ENCODE measurements at places on chromosomes 5 and 9.

DNA sequence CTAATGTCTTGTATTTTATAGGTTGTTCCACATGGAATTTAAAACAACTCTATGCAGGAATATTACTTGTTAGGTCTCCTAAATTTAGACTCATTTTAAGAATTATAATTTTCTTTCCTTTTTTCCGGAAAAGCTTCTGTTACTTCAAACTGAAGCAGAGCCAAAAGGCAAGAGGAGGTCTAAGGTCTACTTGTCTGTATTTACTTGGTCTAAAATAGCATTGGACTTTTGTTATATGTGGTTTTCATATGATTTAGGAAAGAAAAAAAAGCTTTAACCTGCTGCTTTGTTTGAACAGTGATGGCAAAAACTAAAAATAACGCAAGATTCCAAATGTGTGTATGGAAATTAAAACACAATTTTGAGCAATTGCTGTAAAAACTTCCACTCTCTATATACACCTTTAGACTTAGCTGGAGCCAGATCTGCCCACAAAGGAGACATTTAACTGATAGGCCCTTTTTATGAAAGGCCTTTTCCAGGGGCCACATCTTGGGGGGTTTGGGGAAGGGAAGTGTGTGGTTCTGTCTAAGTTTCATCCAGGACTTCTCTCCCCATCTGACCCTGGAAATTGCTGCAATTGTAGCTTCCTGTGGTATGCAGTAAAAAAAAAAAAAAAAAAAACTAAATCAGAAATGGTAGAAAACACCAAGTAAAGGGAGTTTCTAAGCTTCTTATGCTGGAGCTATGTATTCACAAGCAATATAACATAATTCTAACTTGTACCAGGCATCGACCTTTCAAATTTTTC, 307.7 kb upstream of the MEF2C start:
- H3K27ac ChIP-seq = no peak overlapping the region
- H3K4me1 ChIP-seq = no peaks in the 10 kb centered on the region
- DNase-seq = no peak
- H3K27me3 ChIP-seq = no peaks in the 10 kb centered on the region
- no peak overlapping the region for H3K4me3 ChIP-seq
- H3K36me3 ChIP-seq = no peaks in the 10 kb centered on the region

DNA sequence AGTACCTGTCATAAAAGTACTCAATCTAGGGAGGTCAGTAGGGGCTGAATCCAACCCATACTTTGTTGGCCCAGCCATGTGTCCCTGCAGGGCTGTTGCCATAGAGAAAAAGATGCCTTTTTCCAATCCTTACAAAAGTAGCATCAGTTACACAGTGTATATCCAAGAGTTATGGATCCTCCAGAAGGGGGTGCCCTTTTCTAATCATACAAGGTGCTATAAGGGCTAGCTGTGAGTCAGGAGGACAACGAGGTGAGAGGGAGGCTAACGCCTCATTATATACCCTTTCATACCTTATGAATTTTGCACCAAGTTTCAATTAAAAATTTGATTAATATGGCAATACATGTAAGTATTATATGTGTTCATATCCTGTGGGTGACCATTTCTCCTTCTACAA, 4.8 kb downstream of the KIAA0825 start:
- no peak overlapping the region for H3K4me3 ChIP-seq
- H3K27ac ChIP-seq = no peak overlapping the region
- H3K27me3 ChIP-seq = no peaks in the 10 kb centered on the region

DNA sequence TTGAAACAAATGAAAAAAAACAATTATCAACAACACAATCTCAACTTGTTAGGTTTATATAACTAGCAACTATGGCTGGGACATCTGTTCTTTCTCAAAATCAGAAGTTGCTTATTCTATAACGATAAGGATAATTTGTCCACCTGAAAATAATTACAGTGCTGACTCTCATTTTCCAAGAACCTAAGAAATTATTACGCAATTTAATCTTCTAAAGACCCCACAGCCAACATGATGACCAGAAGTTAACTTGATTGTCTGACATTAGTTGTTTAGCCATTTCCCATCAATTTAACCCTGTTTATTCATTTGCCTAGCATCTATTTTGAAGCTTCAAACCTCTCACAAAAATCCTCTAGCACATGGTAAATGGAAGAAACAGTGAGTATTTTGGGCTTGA, 293.8 kb downstream of the ELAVL2 start:
- no peak overlapping the region for H3K4me3 ChIP-seq
- no peaks in the 10 kb centered on the region for H3K36me3 ChIP-seq

DNA sequence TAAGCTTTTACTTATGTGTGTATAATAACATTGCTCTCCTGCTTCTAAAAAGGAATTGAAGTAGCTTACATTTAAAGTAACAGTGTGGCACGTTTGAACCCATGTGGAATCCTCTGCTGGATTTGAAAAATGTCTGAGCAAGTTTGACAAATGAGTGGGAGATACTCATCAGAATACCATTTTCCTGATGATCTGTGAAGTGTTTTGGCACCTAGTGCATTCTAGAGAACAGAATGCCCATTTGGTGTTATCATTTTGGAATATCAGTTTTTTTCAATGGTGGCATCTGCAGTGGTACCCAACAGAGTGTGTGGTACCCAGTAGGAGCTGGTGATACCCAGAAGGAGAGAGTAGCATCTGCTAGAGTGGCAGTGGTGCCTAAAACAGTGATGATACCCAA, 471.1 kb downstream of the PLK2 start:
- DNase-seq = no peak
- H3K36me3 ChIP-seq = no peaks in the 10 kb centered on the region
- H3K4me3 ChIP-seq = no peak overlapping the region
- no peak overlapping the region for H3K27ac ChIP-seq
- H3K4me1 ChIP-seq = peaks cover 13% of the 10 kb centered on the region

- H3K36me3 ChIP-seq = peaks cover 13% of the 10 kb centered on the region
- peaks cover 6% of the 10 kb centered on the region for H3K27me3 ChIP-seq
- no peak overlapping the region for H3K27ac ChIP-seq
Observed at GRCh38 chr9:2132484-2133082, 117.4 kb downstream of the SMARCA2 start.

- no peak overlapping the region for H3K4me3 ChIP-seq
- no peaks in the 10 kb centered on the region for H3K36me3 ChIP-seq
- peaks cover 9% of the 10 kb centered on the region for H3K4me1 ChIP-seq
- peaks cover 6% of the 10 kb centered on the region for H3K27me3 ChIP-seq
Observed at GRCh38 chr5:21685522-21685921, 1167.6 kb downstream of the CDH12 start.

DNA sequence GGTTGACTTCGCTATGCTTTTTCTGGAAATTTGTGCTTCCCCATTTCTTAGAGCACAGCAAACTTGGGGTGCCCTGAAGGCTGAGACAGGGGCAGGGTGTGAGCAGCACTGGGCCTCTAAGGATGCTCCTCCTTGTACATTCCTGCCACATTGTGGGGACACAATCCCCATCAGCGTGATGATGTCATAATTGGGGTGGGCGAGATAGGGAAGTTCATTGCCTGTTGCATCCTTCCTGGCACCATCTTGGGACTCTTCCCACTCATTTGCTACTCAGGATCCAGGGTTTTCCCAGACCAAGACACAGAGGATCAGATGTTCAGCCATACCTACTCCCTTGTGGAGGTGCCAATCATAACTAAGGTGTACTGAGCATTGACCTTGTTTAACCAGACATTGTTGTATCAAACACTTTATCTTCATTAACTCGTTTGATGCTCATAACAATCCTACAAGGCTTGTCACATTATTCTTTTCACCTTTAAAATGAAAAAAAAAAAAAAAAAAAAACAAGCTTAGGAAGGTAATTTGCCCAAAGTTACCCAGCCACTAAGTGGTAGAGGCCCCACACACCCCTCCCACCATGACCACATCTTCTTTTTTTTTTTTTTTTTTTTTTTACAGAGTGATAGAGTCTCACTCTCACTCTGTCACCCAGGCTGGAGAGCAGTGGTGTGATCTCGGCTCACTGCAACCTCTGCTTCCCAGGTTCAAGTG, 87.6 kb downstream of the UGCG start:
- H3K27me3 ChIP-seq = peaks cover 4% of the 10 kb centered on the region
- no peak for DNase-seq
- H3K36me3 ChIP-seq = no peaks in the 10 kb centered on the region
- no peak overlapping the region for H3K4me3 ChIP-seq

GRCh38 chr9:13956107-13956506, 357.8 kb downstream of the NFIB start:
- peaks cover 31% of the 10 kb centered on the region for H3K4me1 ChIP-seq
- no peaks in the 10 kb centered on the region for H3K36me3 ChIP-seq
- no peak for DNase-seq
- H3K27me3 ChIP-seq = peaks cover 4% of the 10 kb centered on the region
- no peak overlapping the region for H3K4me3 ChIP-seq

DNA sequence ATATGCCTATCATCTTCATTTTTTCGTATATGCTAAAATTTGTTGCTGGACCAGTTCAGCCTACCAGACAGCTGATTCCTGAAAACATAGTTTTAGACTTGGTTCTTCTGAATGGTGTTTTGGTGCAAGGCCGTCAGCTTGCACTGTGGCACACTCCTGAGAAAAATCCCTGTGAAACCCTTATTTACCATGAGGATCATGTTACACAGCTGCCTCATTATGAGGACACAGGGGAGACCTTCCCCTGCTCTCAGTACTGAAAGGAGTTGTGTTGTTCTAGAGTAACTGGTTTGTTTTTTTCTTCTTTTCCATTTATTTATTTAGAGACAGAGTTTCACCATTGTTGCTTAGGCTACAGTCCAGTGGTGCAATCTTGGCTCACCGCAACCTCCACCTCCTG, 37.6 kb downstream of the MAST4 start:
- H3K36me3 ChIP-seq = no peaks in the 10 kb centered on the region
- DNase-seq = peak; percentile 18
- H3K27ac ChIP-seq = peak overlapping the region; percentile 50
- H3K27me3 ChIP-seq = no peaks in the 10 kb centered on the region
- peak overlapping the region; percentile 46 for H3K4me3 ChIP-seq

GRCh38 chr9:115808108-115808507, 345.5 kb upstream of the PAPPA start:
- H3K4me3 ChIP-seq = no peak overlapping the region
- no peak for DNase-seq
- peak overlapping the region; percentile 73 for H3K27ac ChIP-seq
- H3K27me3 ChIP-seq = peaks cover 4% of the 10 kb centered on the region
- no peaks in the 10 kb centered on the region for H3K36me3 ChIP-seq

GRCh38 chr5:74636149-74636548, 4.4 kb downstream of the ENC1 start:
- H3K27me3 ChIP-seq = no peaks in the 10 kb centered on the region
- peak overlapping the region; percentile 96 for H3K4me3 ChIP-seq
- H3K4me1 ChIP-seq = peaks cover 78% of the 10 kb centered on the region
- DNase-seq = no peak
- H3K36me3 ChIP-seq = peaks cover 68% of the 10 kb centered on the region

- H3K27ac ChIP-seq = peak overlapping the region; percentile 60
- H3K4me3 ChIP-seq = peak overlapping the region; percentile 15
- no peak for DNase-seq
- no peaks in the 10 kb centered on the region for H3K27me3 ChIP-seq
Observed at GRCh38 chr9:134591082-134591571, 50.5 kb upstream of the COL5A1 start.

DNA sequence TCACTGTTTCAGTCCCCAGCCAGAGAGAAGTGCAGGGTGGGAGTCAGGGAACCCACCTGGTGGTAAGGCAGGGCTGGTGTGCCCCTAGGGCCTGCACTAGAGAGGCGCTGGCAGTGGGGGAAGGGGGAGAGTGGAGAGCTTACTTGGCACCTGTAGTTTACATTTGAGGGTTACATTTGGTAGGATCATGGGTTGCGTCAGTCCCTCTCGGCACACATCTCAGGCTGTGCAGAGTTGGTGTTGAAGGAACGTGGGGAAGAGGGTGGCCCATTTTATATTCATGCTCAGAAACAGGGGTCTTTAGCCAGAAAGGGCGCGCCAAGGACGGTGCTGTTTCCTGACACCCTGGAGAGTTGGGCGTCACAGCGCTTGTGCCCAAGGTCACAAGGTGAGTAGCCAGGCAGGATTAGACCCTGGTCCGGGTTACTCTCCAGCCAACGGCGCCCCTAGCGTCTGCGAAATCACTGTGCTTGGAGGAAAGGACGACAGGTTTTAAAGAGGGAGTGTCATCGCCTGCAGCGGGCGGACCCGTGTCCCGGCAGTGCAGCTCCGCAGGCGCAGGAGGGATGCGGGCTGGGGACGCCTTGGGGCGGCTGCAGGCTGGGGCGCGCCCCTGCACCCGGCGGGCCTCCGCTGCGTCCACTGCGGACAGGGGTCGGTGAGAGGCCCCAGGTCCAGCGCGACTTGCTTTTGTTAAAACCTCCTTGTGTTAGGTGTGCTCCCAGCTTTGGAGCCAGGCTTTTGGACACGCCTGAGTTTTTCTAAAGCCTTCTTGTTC, 272.6 kb downstream of the FANCC start:
- peaks cover 57% of the 10 kb centered on the region for H3K4me1 ChIP-seq
- peak overlapping the region; percentile 58 for H3K4me3 ChIP-seq
- H3K36me3 ChIP-seq = peaks cover 21% of the 10 kb centered on the region
- peak; percentile 83 for DNase-seq

GRCh38 chr5:65871182-65871581, 55.2 kb upstream of the ERBIN start:
- no peaks in the 10 kb centered on the region for H3K27me3 ChIP-seq
- no peaks in the 10 kb centered on the region for H3K36me3 ChIP-seq
- no peak overlapping the region for H3K27ac ChIP-seq
- no peak for DNase-seq
- H3K4me3 ChIP-seq = no peak overlapping the region

GRCh38 chr9:18451406-18451805, 22.5 kb upstream of the ADAMTSL1 start:
- H3K27me3 ChIP-seq = no peaks in the 10 kb centered on the region
- no peak overlapping the region for H3K4me3 ChIP-seq
- H3K27ac ChIP-seq = no peak overlapping the region
- H3K36me3 ChIP-seq = no peaks in the 10 kb centered on the region
- H3K4me1 ChIP-seq = peaks cover 13% of the 10 kb centered on the region
- no peak for DNase-seq

DNA sequence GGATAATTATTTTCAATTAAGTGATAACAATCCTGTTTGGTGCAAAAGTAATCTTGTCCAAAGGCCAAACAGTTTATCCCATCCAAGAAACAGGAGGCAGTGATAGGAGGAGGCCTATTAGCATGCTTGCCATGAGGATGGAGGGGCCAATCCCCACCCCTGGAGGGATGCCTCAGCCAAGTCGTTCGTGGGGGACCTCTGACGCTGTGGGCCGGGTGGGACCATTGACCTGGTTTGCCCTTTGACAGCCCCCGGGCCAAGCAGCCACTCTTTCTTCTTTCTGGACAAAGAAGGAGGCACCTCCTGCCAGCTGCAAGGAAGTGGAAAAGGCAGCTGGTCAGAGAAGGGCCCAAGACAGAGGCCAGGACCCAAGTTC, 39.5 kb upstream of the GRHPR start:
- no peak overlapping the region for H3K27ac ChIP-seq
- no peak for DNase-seq
- no peak overlapping the region for H3K4me3 ChIP-seq
- no peaks in the 10 kb centered on the region for H3K36me3 ChIP-seq

GRCh38 chr9:136754626-136755301, 3.3 kb downstream of the LCN8 start:
- H3K36me3 ChIP-seq = peaks cover 7% of the 10 kb centered on the region
- H3K4me3 ChIP-seq = no peak overlapping the region
- peak; percentile 54 for DNase-seq
- H3K27me3 ChIP-seq = peaks cover 28% of the 10 kb centered on the region

GRCh38 chr9:13644675-13645074, 365.2 kb upstream of the MPDZ start:
- no peak overlapping the region for H3K27ac ChIP-seq
- H3K27me3 ChIP-seq = peaks cover 2% of the 10 kb centered on the region
- H3K4me3 ChIP-seq = no peak overlapping the region
- no peaks in the 10 kb centered on the region for H3K4me1 ChIP-seq
- peaks cover 21% of the 10 kb centered on the region for H3K36me3 ChIP-seq
